ENCODE measurements at places on chromosomes 7 and 10. TPM values are rescaled to one million over a fixed set of nuclear protein-coding genes. Genes with fewer than 3 reads are reported as not detected.

The SHH gene
- total RNA-seq: 0.16 TPM

DNA sequence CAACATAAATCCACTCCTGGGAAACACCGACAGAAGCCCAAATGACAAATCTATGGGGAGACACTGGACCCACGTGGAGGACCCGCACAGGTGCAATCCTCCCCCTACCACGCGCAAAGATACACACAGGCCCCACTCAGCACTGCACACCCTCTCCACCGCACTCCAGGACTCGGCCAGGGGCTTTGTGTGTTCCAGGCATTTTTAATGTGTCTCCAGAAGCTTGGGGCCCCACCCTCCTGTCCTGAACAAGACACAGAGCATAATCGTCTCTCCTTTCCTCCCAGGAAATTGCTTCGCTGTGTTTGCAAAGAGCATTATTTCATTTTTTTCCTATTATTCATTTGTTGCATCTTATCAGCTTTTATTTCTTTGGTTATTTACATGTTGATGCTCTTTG, 82.8 kb downstream of the GLI3 start:
- H3K36me3 ChIP-seq: no peaks in the 10 kb centered on the region
- DNase-seq: no peak
- H3K27ac ChIP-seq: no peak overlapping the region
- no peaks in the 10 kb centered on the region for H3K27me3 ChIP-seq
- H3K4me3 ChIP-seq: no peak overlapping the region

- H3K4me3 ChIP-seq: no peak overlapping the region
- H3K4me1 ChIP-seq: peaks cover 8% of the 10 kb centered on the region
- no peaks in the 10 kb centered on the region for H3K27me3 ChIP-seq
- no peaks in the 10 kb centered on the region for H3K36me3 ChIP-seq
- no peak overlapping the region for H3K27ac ChIP-seq
- DNase-seq: peak; percentile 64
Observed at GRCh38 chr7:70614237-70615045, 517.5 kb upstream of the GALNT17 start.

DNA sequence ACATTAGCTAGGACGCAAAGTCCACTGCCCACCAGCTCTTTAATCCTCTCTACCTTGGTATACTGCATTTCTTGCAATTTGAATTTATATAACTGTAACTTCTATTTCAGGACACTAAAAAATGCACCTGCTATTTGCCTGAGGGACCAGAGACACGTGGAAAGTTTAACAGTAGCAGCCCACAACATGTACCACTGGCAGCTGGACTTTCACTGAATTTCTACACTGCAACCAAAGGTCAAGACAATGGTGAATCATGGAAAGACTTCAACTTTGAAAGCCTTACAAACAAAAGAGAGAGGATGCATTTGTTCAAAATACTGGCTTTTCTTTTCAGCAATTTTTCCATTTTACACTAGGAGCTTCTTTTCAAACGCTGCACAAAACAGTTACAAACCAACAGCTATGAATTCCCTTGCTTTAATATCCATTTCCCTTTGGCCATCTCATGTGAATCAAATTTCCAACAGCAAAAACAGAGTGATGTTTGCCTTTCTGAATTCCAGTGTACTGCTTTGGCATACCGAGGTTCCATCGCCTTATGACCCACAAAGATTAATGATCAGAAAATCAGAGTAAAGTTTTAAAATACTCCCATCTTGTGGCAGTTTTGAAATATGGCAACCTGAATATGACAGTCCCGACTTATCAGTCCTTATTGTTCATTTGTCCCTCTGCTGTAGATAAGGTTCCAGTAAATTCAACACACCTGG, 29.9 kb upstream of the HNRNPH3 start:
- H3K27me3 ChIP-seq: no peaks in the 10 kb centered on the region
- peak; percentile 60 for DNase-seq
- no peaks in the 10 kb centered on the region for H3K4me1 ChIP-seq

GRCh38 chr7:75591467-75592255, 99.5 kb downstream of the SPDYE5 start:
- H3K4me3 ChIP-seq: no peak overlapping the region
- peaks cover 3% of the 10 kb centered on the region for H3K4me1 ChIP-seq

DNA sequence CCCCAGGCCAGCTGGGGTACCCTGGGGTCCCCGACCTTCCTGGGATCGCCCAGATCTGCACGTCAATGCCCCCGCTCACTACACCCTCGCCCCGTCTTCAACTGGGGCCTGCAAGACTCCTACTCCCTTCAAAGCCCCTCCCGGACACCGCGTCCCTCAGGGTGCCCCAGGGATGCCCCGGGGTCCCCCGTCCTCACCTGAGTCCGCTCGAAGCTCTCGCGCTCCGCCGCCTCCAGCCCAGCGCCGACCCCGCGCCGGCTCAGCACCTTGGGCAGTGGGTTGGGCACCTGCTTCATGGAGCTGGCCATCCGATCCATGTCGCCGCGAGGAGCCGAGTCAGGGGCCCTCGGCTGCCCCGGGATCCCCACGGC, at the start of gene HIP1:
TSS of gene HIP1 (minus strand) at position 338 of the 371 bp plus-strand sequence. CDS start at position 317, 21 bp downstream.
- H3K4me3 ChIP-seq: peak within 1 kb of the TSS; percentile 91
- no peaks in the 10 kb centered on the region for H3K36me3 ChIP-seq
- DNase-seq: no peak
- peak within 1 kb of the TSS; percentile 56 for H3K27ac ChIP-seq
- H3K27me3 ChIP-seq: no peaks in the 10 kb centered on the region
- peaks cover 17% of the 10 kb centered on the region for H3K4me1 ChIP-seq

DNA sequence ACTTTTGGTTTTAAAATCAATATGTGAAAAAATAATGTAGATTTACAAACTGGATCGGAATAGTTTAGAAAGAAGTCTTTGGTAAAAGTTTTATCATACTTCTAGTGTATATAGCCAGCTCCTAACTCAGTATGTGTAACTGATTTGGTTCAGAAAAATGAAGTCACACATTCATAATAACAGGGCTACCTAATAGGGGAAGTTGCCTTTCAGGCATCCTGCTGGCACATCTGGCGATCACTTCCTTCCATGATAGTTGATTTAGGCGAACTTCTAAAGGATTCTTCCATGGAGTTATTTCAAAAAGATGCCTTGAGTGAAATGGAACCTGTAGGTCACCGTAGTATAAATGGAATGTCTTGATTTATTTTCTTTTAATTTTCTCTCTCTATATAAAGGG, 69.1 kb downstream of the SHH start:
- H3K27me3 ChIP-seq: no peaks in the 10 kb centered on the region
- no peak for DNase-seq
- no peak overlapping the region for H3K27ac ChIP-seq
- peaks cover 34% of the 10 kb centered on the region for H3K36me3 ChIP-seq
- no peaks in the 10 kb centered on the region for H3K4me1 ChIP-seq

GRCh38 chr10:110533149-110533548, 34.3 kb upstream of the SMC3 start:
- H3K36me3 ChIP-seq: no peaks in the 10 kb centered on the region
- peaks cover 43% of the 10 kb centered on the region for H3K4me1 ChIP-seq
- no peaks in the 10 kb centered on the region for H3K27me3 ChIP-seq
- no peak overlapping the region for H3K27ac ChIP-seq

The SLC39A12 gene
- not detected for total RNA-seq

- H3K27ac ChIP-seq: peak overlapping the region; percentile 47
- peaks cover 57% of the 10 kb centered on the region for H3K36me3 ChIP-seq
- H3K27me3 ChIP-seq: no peaks in the 10 kb centered on the region
- no peak overlapping the region for H3K4me3 ChIP-seq
- no peak for DNase-seq
Observed at GRCh38 chr7:100091411-100092181, 2.8 kb downstream of the COPS6 start.

The GCK gene
- 0.24 TPM for total RNA-seq

The TRPV5 gene
- not detected for total RNA-seq

GRCh38 chr10:2978111-2978510, 89.2 kb upstream of the PFKP start:
- H3K4me1 ChIP-seq: peaks cover 26% of the 10 kb centered on the region
- DNase-seq: peak; percentile 57
- no peak overlapping the region for H3K4me3 ChIP-seq
- H3K27me3 ChIP-seq: no peaks in the 10 kb centered on the region
- H3K36me3 ChIP-seq: no peaks in the 10 kb centered on the region

GRCh38 chr7:106126170-106126938, 14.2 kb upstream of the SYPL1 start:
- no peaks in the 10 kb centered on the region for H3K36me3 ChIP-seq
- no peak overlapping the region for H3K27ac ChIP-seq
- peak; percentile 55 for DNase-seq
- H3K4me1 ChIP-seq: peaks cover 7% of the 10 kb centered on the region

GRCh38 chr10:1294748-1295147, 238.6 kb downstream of the WDR37 start:
- H3K36me3 ChIP-seq: no peaks in the 10 kb centered on the region
- no peak overlapping the region for H3K4me3 ChIP-seq
- peaks cover 1% of the 10 kb centered on the region for H3K4me1 ChIP-seq
- H3K27ac ChIP-seq: no peak overlapping the region
- peaks cover 3% of the 10 kb centered on the region for H3K27me3 ChIP-seq
- DNase-seq: no peak

DNA sequence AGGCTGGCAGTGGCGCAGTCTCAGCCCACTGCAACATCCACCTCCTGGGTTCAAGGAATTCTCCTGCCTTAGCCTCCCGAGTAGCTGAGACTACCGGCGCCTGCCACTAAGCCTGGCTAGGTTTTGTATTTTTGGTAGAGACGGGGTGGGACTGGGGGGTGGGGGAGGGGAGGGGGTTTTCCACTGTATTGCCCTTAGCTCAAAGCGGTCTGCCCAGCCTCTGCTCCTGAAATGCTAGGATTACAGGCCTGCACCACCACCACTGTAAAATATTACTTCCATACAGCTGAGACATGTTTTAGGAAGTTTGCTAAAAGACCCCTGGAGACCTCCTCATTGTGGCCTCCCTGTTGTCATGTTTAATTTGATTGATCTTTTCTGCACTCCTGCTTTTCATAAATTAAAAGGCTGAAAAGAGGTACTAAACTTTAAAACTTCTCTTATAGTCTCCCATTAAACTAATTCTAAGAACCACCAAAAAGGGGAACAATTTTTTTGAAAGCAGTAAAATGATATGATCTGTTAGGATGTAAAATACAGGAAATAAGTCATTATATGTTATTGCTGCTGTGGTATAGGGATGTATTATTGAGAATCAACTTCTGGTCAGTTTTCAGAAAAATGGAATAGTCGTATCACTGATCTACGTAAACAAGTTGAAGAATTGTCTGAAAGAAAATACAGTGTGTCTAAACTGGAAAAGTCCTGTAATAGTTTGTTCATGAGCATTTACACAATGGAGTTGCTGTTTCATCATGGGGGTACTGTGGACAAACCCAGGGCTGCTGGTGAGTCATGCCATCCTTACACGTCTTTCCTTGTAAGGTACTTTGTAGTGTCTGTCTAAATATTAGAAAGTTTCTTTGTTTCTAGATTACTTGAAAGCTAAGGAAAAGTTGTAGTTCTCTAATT, 72.9 kb upstream of the TMEM248 start:
- peak overlapping the region; percentile 48 for H3K27ac ChIP-seq
- peak; percentile 75 for DNase-seq
- H3K36me3 ChIP-seq: no peaks in the 10 kb centered on the region
- H3K4me1 ChIP-seq: peaks cover 12% of the 10 kb centered on the region
- H3K4me3 ChIP-seq: no peak overlapping the region
- H3K27me3 ChIP-seq: no peaks in the 10 kb centered on the region

DNA sequence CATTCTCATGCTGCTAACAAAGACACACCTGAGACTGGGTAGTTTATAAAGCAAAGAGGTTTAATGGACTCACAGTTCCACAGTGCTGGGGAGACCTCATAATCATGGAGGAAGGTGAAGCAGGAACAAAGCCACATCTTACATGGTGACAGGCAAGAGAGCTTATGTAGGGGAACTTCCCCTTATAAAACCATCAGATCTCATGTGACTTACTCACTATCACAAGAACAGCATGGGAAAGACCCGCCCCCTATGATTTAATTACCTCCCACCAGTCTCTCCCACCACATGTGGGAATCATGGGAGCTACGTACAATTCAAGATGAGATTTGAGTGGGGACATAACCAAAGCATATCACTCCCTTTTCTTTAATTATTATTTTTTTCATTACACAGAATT, 16.6 kb downstream of the COL28A1 start:
- no peaks in the 10 kb centered on the region for H3K27me3 ChIP-seq
- no peaks in the 10 kb centered on the region for H3K4me1 ChIP-seq
- H3K27ac ChIP-seq: no peak overlapping the region
- DNase-seq: no peak
- H3K4me3 ChIP-seq: no peak overlapping the region

DNA sequence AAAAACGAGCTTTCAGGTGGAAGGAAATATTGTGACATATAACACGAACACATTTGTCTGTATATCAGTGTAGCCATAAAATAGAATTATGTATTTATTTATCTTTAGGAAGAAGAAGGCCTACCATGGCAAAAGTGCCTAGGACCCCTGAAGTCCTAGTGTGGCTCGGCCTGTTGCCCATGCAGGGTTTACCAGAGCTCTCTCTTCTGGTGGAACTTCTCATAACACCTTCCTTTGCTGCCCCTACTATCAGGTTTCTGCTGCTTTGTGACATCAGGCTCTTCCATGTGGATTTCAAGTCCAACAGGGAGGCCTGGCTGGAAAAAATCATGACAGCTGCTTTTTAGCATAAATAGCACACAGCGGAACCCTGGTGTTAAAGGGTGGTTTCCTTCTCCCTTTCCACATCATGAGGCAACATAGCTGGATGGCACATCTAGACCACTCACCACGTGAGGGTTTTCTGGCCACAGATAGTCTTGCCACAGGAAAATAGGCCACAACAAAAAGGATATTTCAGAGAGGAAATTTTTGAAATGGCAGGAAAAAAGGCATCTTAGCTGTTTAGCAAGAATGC, 44.8 kb upstream of the ADO start:
- DNase-seq: no peak
- H3K27ac ChIP-seq: no peak overlapping the region
- H3K36me3 ChIP-seq: no peaks in the 10 kb centered on the region

The BHLHA15 gene
- 0.57 TPM for total RNA-seq

DNA sequence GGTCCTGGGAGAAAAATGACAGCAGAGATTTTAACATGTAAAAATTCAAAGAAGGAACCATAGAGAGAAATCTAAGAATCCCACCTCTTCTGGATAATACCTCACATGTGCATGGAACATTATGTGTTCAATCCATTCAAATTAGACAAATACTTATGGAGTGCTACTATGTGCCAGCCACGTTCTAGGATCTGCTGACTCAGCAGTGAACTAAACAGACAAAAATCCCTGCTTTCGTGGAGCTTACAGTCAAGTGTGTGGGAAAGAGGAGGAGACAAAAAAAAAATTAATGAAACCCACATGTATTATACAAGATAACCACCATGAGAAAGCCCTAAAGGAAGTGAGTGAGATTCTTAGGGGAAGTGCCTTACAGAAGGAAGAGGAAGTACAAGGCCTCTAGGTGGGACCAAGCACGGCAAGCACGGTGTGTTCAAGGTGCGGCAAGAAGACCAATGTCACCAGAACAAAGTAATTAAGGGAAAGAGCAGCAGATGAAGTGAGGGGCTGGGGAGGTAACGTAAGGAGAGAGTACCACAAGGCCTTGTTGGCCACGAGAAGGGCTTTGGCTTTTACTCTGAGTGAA, 71.0 kb downstream of the SLC25A13 start:
- no peak overlapping the region for H3K4me3 ChIP-seq
- H3K27me3 ChIP-seq: no peaks in the 10 kb centered on the region

GRCh38 chr10:48634198-48634983, 29.5 kb upstream of the ARHGAP22 start:
- H3K4me3 ChIP-seq: no peak overlapping the region
- H3K27ac ChIP-seq: no peak overlapping the region
- H3K4me1 ChIP-seq: peaks cover 6% of the 10 kb centered on the region
- DNase-seq: peak; percentile 70
- H3K27me3 ChIP-seq: no peaks in the 10 kb centered on the region
- H3K36me3 ChIP-seq: no peaks in the 10 kb centered on the region

Data from astrocyte (in vitro differentiated cells and primary cell).